ENCODE measurements at places on chromosomes 16 and 17.
A peak's percentile ranks its signal among the peaks of the same experiment; 100 is the strongest.

DNA sequence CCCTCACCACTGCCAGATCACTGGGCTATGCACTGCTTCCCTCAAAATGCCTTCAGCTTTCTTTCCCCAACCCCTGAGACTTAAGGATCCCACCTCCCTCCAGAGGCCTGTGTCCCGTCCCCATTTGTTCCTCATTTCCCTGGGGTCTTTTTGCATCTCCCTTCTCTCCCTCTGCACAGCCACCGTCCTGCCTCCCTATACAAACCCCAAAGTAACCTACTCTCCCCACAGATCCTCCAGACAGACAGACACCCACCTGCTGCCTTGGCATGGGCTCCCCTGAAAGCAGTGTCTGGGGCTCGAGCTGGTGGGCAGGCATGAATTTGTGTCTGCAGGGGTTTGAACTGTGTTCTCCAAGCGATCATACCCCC lies 69.4 kb upstream of the TNRC6C start:
- DNase-seq = no peak

DNA sequence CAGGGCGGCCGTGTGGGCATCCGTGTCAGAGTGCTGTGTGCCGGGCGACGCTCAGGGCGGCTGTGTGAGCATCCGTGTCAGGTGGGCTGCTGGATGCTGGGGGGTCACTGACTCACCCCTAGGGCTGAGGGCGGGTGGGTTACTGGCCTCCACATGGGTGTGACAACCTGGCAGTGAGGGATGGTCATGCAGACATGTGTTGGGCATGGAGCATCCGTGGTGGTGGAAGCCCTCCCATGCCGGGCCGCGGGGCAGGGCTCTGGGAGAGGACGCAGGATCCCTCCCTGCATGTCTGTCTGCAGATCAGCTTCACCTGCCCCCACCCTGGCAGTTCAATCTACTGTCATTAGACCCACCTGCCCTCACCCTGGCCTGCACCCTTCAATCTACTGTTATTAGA lies 56.3 kb downstream of the METRNL start:
- no peak for DNase-seq

DNA sequence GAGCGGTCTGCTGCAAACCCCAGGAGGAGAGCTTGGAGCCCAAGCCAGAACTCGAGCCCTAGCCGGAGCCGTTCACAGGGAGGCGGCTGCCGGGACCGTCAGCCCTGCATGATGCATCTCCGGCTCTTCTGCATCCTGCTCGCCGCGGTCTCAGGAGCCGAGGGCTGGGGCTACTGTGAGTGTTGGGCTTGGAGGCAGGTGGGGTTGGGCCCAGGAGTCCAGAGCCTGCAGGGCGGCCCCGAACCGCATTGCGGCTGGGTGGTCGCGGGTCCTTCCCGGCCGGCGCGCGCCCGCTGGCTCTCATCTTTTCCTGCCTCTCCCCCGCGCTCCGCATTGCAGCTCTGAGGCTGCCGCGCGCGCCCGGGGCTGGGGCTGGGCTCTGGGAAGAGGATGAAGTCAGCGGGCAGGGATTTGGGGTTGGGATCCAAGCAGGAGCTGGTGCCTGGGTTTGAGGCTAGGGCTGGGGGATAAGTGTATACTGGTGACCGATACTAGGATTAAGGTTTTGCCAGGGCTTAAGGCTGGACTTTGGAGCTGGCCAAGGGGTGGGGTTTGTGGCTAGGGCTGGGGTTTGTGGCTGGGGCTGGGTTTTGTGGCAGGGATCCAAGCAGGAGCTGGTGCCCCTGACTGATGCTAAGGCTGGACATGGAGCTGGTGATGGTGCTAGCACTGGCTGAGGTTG lies 532 bp downstream of the CNTNAP1 start:
- DNase-seq = peak; percentile 76

DNA sequence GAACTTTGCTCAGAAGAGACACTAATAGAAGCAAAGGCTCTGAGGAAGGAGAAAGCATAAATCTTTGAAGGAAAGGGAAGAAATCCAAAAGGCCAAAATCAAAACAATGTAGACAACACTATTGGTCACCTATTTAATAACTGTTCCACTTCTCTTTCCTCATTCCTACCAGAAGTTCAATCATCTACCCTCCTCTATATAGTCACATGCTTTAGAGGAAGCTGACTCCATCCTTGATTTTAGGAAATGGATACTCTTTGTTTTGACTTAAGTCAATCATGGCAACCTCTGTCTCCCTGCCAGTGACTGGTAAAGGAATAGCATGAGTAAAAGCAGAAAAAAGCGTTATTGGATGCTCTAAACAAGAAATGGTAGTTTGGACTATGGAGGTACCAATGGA lies 7.3 kb downstream of the BRIP1 start:
- no peak for DNase-seq

DNA sequence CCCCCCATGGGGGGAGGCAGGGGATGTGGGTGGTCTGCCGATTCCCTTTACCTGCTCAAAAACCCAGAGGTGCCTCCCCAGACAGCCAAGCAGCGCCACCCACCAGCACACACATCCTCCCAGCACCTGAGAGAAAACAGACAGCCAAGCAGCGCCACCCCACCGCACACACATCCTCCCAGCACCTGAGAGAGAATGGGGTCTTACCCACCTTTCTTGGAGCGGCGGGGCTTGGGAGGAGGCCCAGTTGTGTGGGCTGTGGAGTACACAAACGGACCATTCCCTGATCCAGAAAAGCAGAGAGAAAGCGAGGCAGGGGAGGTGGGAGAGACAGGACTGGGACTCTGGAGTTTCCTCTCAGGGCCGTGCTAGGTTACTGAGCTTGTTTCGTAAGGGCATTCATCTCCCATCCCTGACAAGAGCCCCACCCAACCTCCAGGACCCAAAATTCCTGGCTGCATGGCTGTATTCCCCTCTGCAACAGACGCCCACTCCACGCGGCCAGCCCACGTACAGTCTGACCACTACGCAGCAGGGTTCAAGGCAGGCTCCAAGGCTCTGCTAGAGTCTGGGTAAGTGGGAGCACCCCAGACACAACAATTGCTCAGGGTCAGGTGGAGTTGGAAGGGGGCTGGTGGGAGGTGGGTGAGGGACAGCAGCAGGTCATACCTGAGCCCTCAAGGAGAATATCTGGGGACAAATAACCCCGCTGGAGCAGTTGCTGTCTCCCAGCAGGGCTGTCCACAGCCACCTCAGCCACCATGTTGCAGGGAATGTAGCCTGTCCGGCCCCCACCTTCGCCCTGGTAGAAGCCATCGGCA lies 22.3 kb downstream of the TSPOAP1 start:
- no peak for DNase-seq

DNA sequence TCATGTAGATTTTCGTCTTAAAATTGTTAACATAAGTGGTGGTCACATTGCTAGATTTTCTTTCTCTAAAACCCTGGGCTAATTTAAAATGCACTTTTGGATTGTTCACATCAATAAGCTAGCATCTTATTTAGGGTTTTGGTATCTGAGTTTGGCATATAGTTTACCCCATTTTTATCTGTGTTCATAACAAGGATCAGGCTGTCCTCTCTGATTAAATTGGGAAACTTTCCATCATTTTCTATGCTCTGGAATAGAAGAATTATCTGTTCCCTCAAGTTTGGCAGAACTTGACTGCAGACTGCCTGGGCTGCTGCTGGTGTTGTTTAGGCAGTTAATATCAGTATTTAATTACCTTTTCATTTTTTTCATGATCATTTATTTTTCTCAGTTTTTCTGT lies 1.8 kb downstream of the SPECC1 start:
- no peak for DNase-seq

DNA sequence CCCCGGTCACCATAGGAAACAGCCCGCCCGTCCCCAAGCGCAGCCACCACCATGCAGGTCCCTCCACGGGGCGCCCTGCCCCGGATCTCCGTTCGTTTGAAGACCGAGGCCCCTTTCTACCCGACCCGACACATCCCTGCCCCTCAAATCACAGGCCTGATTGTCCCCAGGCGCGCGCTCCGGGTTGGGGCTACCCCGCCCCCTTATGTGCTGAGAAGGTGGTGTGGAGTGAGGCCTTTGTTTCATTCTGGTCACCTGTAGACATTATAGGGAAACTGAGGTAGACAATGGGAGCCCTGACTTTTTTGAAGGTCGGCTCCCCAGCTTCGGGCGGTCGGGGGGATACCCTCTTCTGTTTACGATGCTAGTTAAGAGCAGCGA lies 763 bp upstream of the ACTG1 start:
- DNase-seq = peak; percentile 73

GRCh38 chr17:45906237-45906636 lies 11.9 kb downstream of the MAPT start:
- DNase-seq = no peak

DNA sequence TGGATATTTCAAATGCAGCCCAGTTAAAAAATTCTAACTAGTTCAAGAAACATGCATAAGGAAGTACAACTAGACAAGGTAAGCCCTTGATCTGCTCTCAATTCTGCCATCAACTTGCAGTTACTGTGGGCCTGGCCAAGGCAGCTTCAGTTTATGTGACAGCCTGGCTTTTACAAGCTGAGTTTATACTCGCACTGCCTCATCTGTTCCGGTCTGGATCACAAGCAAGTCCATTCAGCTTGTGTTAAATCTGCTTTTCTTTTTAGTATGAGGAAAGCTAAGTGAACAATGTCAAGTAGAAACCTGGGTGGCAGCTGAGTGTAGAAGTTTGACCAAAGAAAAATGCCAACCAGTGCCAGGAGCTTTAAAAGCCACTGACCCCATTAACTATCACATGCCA lies 76.6 kb upstream of the CORO6 start:
- DNase-seq = no peak

- DNase-seq = peak; percentile 78
These were observed at the start of gene SEZ6 for GRCh38 chr17:29005936-29006511. TSS of gene SEZ6 (minus strand) at chr17:29006033. CDS start at chr17:29005869, 164 bp downstream.

GRCh38 chr16:6498858-6499257 lies 833.8 kb upstream of the RBFOX1 start:
- no peak for DNase-seq

DNA sequence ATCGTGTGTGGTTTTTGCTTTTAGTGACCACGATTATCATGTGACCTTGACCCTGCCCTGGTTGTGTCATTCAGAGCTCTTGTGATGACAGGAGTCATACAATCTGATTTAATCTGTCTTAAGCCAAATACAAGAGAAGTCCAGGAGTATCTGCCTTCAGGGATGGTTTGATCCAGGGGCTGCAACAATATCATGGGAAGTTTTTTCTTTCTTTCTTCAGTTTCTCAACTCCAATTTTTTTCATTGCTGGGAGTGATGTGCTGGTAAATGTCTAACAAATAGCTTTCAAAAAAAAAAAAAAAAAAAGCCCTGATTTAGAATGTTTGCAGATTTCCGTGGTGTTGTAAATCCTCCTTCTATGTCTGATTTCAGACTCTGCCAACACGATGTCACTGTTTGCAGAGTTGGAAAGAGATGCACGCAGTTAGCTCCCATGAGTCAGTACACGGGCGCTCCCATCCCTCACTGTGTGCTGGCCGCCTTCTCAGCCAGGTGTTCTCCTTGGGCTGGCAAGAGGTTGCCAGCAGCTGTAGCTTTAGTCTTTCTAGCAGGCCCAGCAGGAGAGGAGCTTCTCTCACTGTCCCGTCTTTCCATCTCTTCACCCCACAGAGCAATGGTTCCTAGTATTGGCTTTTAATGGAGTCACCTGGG lies 229.7 kb downstream of the SNX29 start:
- DNase-seq = no peak
